ENCODE measurements at places on chromosomes 13 and 19.

DNA sequence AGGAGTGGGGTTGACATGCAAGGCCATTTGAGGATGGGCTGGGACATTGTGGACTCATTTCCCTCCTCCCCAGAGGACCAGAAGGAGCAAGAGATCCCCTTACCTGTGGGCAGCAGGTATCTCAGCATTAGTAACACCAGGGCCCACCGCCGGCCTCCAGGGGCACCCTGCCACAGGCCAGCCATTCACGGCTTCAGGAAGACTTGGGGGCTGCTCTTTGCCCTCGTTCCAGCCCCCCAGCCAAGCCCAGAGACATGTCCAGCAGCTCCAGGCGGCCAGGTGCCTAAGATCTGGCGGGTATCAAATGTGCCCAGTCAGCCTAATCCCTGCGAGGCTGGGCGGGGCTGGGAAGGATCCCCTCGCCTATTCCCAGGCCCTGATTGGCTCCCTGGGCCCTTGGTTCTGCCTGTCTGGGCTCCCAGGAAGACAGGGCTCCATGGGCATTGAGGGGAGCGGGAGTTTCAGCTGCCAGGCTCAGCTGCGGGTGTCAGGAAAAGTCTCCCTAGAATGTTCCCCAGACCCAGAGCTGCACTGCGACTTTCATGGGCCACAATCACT is 21.3 kb upstream of the OR1M1 start:
- DNase-seq, result no peak

DNA sequence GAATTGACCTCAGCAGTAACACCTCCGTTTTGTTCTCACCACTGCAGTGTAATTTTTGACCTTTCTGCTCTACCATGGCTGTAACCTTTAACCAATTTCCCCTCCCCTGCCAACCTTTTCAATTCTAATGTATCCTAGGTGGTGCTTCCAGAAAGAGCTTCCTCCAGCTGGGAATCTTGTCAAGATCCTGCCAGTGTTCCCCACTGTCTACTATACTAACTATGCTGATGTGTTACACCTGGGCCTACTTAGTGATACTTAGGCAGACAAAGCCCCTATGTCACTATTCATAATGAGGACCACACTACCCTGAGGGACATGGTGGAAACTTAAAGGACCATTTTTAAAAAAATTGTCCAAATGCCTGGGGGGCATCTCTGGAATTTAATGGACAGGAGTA is 41.0 kb downstream of the MBNL2 start:
- DNase-seq, result no peak

DNA sequence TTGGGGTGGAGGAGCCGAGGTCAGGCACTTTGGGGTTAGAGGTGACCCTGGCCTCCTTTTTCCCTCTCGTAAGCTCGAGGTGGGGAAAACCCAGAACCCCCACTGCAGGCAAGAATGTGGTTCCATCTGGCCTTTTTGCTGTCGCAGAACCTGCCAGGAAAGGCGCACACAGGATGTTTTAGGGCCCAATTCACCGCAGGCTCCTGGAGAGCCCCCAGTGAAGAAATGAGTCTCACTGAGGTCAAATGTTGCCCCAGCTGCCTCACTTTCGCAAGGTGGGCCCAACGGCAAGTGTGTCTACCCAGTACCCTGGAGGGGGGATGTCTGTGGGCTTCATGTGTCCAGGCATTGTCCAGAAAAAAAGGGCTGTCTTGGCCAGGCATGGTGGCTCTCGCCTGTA is 61.8 kb downstream of the PEX11G start:
- DNase-seq, result no peak

GRCh38 chr13:78239714-78240113 is 321.1 kb upstream of the EDNRB start:
- no peak for DNase-seq

- no peak for DNase-seq
These were observed 76.9 kb downstream of the FOXO1 start for GRCh38 chr13:40589285-40590109.

GRCh38 chr13:26011996-26012821 is 39.6 kb downstream of the SHISA2 start:
- DNase-seq, result no peak

DNA sequence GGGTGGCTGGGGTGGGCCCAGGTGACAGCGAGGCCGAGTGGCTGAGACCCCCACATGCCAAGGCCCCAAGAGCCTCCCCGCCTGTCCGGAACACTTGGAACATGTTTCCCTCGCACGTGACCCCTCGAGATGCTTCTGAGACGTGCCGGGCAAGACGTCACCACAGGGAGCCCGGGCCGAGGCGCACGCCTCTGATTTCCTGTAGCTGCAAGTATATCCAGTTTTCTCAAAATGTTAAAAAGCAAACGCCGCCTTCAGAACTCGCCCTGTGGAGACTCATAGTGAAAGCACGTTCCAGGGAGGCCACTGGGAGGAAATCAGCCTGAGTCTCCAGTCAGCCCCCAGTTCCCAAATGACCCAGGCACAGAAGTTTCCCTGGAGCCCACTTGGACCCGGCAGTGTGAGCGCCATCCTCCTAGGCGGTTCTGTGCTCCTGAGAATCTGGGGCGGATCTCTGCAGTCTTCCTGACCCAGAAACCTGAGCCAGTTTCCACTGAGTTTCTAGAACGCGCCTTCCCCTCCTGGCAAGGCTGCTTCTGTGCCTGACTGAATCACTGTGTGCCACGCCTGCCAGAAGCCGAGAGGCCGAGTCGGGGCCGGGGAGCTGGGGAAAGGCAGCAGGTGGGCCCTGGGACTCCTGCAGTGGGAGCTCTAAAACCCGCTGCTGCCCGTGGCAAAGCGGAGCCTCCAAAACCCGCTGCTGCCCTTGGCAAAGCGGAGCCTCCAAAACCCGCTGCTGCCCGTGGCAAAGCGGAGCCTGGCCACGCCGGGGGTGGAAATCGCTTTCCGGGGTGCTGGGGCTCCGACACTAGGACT is 179.3 kb downstream of the KDM4B start:
- DNase-seq, result peak; percentile 39

- no peak for DNase-seq
These were observed 16.6 kb downstream of the VRK3 start for GRCh38 chr19:50008532-50008931.

DNA sequence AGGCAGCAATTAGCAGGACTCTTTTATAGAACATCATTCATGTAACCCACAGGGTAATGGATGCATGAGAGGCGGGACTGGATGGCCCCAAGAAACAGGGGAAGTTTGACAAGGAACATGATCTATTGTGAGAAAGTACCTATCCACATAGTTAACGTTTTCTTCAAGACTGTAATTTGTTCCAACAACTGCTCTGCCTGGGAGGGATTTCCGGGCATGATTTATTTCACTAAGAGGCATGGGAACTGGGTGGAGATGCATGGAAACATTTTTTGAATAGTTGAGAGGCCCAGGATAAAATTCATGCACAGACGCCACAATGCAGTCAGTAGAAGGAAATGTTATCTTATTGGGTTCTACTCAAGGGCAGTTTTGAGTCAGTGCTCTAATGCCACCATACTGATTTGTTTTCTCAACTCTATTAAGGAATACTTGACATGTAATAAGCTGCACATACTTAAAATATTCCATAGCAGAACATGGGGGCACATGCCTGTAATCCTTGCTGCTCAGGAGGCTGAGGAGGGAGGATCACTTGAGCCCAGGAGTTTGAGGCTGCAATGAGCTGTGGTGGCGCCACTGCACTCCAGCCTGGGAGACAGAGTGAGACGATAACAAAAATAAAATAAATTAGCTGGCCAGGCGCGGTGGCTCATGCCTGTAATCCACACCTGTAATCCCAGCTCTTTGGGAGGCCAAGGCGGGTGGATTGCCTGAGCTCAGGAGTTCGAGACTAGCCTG is 9.9 kb upstream of the ATG4D start:
- no peak for DNase-seq
